ENCODE measurements at places on chromosomes 4 and X. TPM values are rescaled to one million over a fixed set of nuclear protein-coding genes. Genes with fewer than 3 reads are reported as not detected.

The XAGE1A gene
- total RNA-seq: not detected

The ATP8A1 gene
- total RNA-seq: 20.4 TPM

The UGT2B7 gene
- total RNA-seq: not detected

The CXCL9 gene
- 372 TPM for total RNA-seq

The TAF7L gene
- total RNA-seq: not detected

The PABPC5 gene
- 0.56 TPM for total RNA-seq

The CT45A5 gene
- total RNA-seq: not detected

Data from heart left ventricle (tissue), 16 donors.